ENCODE measurements at places on chromosomes 7 and 10.

- DNase-seq, result no peak
Measured at GRCh38 chr10:97291357-97292096, 910 bp downstream of the ARHGAP19 start.

DNA sequence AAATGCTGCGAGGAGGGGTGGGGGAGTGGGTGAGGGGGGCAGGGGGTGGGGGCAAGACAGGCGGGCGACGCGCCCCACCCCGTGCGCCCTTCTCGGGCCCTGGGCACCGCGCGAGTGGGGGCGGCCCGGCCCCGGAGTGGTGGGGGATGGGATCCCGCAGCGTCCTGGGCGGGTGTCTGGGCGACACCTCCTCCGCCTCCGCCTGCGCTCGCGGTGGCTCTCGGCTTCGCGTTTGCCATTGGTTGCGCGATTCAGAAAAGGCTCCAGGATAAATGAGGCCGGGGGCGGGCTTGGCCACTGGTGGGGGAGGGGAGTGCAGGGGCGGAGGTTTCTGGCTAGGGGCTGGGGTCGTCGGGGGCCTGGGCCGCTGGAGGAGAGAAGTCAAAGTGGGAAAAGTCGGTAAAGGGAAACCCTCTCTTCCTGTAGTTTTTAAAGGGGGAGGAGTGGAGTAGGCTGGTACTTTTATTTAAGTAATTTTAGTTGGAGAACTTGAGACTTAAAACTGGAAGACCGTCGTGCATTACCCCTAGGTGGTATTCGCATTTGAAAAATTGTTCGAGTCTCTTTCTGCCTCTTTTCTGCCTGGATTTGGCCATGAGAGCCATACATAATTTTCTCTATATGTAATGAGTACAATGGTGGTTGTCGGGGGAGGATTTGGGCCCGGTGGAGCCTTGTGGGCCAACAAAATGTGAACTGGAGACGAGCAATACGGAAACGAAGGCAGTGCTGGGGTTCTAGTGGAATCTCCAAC lies 992 bp upstream of the IGF2BP3 start:
- peak; percentile 32 for DNase-seq

GRCh38 chr7:141891336-141891735 lies 24.9 kb upstream of the OR9A4 start:
- DNase-seq, result no peak

GRCh38 chr10:106830471-106830870 lies 334.0 kb downstream of the SORCS1 start:
- DNase-seq, result no peak

GRCh38 chr7:95798401-95798930 lies 26.1 kb downstream of the DYNC1I1 start:
- no peak for DNase-seq

- DNase-seq, result no peak
Measured at GRCh38 chr10:103155471-103156085, 37.5 kb downstream of the NT5C2 start.

GRCh38 chr7:111239437-111239836 lies 148.5 kb downstream of the LRRN3 start:
- DNase-seq, result no peak

DNA sequence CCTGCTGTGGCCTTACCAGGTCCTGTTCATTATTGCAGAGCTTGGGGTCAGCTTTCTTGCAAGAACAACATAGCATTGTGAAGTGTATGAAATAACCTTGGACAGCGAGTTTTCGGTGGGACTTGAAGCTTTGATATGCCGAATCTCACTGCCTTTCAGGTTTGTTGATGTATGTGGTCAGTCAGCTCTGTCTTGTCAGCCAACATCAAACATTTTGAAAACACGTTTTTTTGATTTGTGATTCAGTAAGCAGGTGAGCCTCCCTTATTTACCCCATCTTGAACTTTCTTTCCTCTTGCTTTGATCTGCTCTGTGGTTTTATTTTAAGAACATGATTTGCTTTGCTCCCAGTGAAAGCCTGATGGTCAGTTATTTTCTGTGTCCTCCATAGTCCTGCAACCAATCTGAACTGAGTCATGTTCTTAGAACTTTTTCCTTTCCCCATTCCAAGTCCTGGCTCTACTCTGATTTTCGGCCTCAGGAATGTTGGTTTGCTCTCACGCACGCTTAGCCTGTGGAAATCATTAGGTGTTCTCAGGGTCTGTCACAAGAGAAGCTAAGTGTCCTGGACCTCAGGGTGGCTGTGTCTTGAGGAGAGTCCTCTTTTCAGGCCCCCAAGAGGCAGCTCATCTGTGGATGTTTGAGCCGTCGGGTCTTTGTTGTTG lies 8.7 kb downstream of the WBP1L start:
- DNase-seq, result no peak

DNA sequence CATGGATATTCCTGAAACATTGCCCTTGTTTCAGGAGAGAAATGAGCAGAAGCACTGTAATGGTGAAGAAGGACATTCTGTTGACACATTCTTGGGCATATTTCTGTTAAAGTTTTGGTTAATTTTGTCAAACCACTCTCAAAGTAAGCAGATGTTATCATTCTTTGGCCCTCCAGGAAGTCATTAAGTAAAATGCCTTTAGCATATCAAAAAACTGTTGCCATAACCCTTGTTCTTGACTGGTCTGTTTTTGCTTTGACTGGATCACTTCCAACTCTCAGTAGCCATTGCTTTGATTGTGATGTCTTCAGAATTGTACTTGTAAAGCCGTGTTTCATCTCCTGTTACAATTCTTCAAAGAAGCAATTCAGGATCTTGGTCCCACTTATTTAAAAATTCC lies 404.3 kb upstream of the LRRTM3 start:
- DNase-seq, result no peak

DNA sequence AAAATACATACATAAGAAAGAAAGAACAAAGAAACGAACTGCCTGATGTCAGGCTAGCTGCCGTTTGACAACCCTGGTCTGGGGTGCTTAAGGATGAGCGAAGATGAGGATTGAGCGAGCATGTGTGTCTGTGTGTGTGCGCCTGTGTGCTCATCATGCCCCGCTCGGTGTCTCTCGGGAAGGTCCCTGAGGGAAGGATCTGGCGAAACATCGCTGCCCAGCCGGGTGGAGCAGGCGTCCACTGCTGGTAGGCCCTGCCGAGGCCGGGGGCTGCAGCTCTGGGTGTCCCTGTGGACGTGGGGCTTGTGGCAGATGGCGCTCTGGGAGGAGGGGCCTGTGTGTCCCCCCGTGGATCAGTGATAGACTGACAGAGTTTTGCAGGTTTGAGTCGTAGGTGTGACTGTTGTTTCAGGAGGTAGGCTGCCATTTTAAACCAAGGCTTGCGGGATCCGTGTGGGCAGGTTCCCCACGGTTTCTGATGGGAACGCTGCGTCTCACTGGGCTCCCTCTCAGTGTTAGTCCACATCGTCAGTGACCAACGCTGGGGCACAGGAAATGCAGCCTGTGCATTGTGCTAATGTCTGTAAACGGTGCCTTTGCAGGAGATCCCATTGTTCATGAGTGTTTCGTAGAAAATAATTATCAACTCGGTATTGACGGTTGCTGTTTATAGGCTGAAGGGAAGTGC lies 5.9 kb upstream of the SUN1 start:
- no peak for DNase-seq

GRCh38 chr10:89367529-89367928 lies 10.3 kb upstream of the IFIT1B start:
- no peak for DNase-seq

DNA sequence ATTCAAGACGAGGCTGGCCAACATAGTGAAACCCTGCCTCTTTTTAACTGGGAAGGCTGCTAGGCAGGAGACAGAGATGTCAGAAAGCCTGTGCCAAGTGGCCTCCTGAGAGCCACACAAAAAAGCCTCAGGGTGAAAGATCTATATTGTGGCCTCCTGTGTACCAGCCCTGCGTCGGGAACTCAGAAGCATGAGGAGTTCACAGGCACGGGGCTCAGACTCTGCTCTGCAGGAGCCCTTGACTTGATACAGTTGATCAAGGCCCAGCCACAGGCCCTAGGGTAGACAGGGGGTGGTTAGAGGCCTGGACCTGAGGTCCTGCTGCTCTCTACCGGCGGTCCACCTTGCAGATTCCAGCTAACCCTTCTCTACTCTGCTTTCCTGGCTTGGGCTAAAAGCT lies 30.2 kb downstream of the FAM241B start:
- DNase-seq, result no peak

GRCh38 chr7:114939484-114940097 lies 17.7 kb downstream of the MDFIC start:
- DNase-seq, result no peak

GRCh38 chr7:106486331-106486730 lies 174.6 kb downstream of the CCDC71L start:
- DNase-seq, result no peak

DNA sequence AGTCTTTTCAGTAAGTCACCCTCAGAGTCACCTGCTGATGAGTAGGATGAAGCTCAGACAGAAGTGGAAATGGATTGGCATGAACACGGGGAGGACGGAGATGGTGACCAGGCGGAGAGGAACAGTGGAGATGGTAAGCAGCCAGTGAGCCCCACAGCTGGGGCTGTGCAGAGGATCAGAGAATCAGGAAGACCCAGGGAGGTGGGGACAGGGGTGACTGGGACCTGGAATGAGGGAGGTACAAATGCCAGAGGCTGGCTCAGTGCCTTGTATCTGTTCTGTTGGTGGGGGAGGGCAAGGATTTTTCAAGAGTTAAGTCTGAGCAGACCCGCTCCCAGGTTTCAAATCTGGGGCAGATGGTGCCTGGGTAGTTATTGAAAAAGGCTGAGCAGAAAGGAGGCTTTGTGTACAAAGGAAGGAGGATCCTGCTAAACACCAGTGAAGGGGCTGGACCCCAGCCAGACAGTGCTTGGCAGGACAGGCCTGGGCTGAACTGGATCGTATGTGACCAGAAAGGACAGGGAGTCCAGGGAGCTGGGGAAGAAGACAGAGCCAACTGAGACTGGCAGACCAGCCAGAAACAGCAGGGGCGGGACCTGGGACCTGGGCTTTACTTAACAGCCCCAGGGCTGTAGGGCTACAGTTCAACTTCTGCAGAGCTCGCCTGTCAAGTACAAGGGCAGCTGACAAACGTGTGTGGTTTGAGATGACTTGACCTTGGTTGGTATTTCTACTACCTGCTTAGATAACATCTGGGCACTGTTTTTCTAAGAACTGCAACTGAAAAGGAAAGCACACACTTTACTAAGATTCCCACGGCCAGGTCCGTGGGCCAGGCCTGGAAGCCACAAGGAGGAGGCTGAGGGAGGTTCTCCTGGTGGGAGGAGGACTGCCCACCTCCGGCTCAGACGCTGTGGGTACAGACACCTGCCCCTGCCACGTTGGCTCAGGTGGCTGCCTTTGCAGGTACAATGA lies 13.2 kb upstream of the FRMPD2 start:
- DNase-seq, result no peak

DNA sequence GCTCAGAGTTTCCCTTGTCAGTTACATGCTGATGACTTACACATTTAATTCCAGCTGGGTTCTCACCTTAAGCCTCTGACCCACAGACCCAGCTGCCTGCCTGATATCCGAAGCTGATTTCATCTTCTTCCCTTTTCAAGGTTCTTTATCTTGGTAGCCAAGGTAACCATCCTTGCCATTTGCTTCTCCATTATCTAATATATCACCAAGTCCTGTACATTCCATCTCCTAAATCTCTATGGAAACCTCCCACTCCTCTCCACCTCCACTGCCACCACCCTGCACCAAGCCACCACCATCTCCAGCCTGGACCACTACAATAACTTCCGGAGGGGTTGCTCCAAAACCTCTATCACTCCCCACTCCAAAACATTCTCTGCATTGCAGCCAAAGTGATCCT lies 19.9 kb downstream of the SCRN1 start:
- no peak for DNase-seq

DNA sequence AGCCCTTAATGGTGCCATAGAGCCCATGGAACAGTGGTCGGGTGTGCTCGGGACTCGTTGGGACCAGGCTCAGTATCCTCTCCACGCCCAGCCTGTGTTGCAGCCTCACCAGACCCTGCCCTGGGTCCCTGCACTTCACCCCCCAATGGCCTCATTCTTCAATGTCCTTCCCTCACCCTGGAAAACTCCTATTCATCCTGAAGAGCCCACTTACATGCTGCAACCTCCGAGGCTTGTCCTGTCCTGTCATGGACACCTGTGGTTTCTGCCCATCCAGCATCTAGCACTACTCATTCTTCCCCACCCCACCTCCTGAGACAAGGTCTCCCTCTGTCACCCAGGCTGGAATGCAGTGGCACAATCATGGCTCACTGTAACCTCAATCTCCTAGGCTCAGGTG lies 7.7 kb downstream of the MMD2 start:
- no peak for DNase-seq

DNA sequence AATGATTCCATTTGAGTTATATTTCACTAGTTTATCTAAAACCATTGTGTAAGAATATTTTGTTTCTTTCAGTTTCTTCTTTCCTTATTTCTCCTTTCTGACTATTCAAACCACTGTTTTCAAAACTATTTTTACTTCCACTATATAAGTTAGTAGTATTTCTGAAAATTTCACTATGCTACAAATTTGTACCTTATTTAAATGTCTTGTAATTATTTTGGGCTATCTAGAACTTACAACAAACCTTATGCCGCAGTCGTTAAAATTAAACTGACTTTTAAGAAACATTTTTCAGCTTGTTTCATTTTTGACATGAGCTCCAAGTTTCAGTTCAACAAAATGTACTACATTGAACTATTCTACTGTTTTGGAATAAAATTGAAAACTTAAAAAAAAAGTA lies 1.8 kb downstream of the TFEC start:
- no peak for DNase-seq

GRCh38 chr10:14408139-14408538 lies 77.4 kb upstream of the FRMD4A start:
- DNase-seq, result no peak

DNA sequence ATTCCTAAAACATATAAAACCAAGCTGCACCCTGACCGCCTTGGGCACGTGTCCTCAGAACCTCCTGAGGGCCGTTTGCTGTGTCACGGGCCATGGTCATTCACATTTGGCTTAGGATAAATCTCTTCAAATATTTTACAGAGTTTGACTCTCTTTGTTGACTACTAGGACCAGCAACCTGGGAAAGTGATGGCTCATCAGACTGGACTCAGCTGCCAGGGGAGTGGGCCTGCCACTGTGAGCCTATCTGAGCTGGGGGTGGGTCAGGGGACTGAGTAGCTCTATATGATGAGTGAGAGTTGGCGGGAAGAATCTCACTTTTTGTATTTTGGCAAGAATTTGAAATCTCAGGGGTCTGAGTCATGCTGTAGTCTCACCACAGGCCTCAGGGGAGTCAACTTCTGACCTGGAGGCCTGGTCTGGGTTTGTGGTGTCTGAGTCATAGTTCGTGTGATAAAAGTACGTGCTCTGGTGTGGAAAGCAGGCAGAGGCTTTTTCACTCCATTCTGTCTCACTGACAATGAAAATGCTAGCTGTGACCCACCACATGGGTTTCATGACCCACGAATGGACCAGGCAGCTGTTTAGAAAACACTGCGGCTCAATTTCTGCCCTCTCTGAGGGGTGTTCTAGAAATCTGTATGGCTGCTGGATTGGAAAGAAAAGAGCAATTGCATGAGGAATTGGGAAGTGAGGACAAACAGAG lies 4.2 kb upstream of the UPP1 start:
- DNase-seq, result peak; percentile 84

All from CD4-positive, alpha-beta T cell treated with Interleukin-15 for 1 hour (primary cell).